ENCODE measurements at places on chromosomes 3 and 15. TPM values are rescaled to one million over a fixed set of nuclear protein-coding genes. Genes with fewer than 3 reads are reported as not detected.

The GOLGA6D gene
- not detected for polyA plus RNA-seq

DNA sequence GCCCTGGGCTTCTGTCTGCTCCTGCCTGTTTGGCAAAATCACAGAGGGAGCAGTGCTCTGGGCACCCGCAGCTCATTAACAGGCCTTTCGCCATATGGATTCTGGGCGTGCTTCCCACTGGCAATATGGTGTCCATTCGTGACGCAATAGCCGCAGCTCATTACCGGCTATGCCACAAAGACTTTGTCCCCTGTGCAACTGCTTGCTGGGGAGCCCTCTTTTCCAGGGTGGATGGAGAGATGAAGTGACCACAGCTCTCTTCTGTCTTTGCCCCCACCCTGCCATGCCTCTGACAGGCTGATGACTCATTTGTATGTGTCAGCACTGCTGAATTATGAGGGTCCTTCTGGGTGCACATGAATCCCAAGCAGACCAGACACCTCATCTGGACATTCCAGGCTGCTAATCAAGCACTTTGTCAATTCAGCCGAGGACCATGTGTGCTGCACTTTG is 214.3 kb upstream of the FEZF2 start:
- no peak overlapping the region for H3K27ac ChIP-seq
- H3K4me1 ChIP-seq, result no peaks in the 10 kb centered on the region
- H3K36me3 ChIP-seq, result no peaks in the 10 kb centered on the region
- H3K4me3 ChIP-seq, result no peak overlapping the region

DNA sequence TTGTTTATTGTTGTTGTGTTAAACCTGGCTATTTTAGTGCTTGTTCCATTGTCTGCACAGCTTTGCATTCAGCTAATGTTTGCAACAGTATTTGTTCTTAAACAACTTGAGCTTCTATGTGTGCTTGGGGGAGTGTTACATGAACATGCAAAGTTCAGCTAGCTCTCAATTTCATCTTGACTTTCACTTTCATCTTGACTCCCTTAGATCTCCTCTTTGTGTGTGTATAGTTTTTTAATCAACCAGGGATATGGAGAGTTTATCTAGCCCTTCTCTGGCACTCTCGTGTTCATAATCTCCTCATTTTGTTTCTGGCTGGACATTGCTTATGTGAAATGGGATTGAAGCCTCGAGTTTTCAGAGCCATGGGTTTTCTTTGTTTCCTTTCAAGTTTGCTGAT is 212.4 kb upstream of the ZBTB20 start:
- H3K4me1 ChIP-seq, result no peaks in the 10 kb centered on the region
- DNase-seq, result no peak
- no peak overlapping the region for H3K27ac ChIP-seq
- H3K4me3 ChIP-seq, result no peak overlapping the region
- H3K27me3 ChIP-seq, result no peaks in the 10 kb centered on the region

The ERICH6 gene
- polyA plus RNA-seq, result 0.04 TPM

The IL12A gene
- polyA plus RNA-seq, result not detected

- peaks cover 35% of the 10 kb centered on the region for H3K4me1 ChIP-seq
- H3K36me3 ChIP-seq, result peaks cover 49% of the 10 kb centered on the region
- no peak overlapping the region for H3K27ac ChIP-seq
- H3K4me3 ChIP-seq, result no peak overlapping the region
These were observed 27.6 kb downstream of the ZNF592 start for GRCh38 chr15:84775867-84776449.

The COL6A6 gene
- not detected for polyA plus RNA-seq

The SNRK gene
- polyA plus RNA-seq, result 19.7 TPM

GRCh38 chr3:175818811-175819464 is 959.8 kb downstream of the NAALADL2 start:
- H3K36me3 ChIP-seq, result no peaks in the 10 kb centered on the region
- H3K27me3 ChIP-seq, result no peaks in the 10 kb centered on the region
- no peak for DNase-seq
- H3K4me3 ChIP-seq, result no peak overlapping the region
- no peaks in the 10 kb centered on the region for H3K4me1 ChIP-seq
- H3K27ac ChIP-seq, result no peak overlapping the region

The SNX4 gene
- polyA plus RNA-seq, result 40.8 TPM

The GOLGA8M gene
- 0.39 TPM for polyA plus RNA-seq

- no peak for DNase-seq
- no peak overlapping the region for H3K4me3 ChIP-seq
- no peak overlapping the region for H3K27ac ChIP-seq
- H3K36me3 ChIP-seq, result no peaks in the 10 kb centered on the region
These were observed 497.8 kb upstream of the NR2F2 start for GRCh38 chr15:95832668-95833067.

The KLF15 gene
- polyA plus RNA-seq, result not detected

DNA sequence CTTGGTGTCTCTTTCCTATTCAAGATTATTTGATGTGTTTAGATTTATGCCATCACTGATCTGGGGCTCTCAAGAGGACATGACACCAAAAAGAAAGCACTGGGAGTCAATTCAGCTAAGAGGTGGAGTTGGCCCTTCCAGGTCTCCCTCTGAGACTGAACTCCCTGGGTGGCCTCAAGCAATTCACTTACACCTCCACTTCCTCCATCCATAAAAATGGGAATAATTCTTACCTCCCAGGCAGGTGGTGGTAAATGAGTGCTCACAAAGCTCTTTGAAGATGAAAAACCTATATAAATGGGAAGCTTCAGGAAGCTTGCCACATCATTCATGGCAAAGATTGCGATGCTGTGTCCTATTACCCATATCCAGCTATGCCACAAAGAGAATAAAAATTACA is 59.2 kb upstream of the ICE2 start:
- no peak overlapping the region for H3K27ac ChIP-seq
- no peaks in the 10 kb centered on the region for H3K4me1 ChIP-seq
- DNase-seq, result no peak

DNA sequence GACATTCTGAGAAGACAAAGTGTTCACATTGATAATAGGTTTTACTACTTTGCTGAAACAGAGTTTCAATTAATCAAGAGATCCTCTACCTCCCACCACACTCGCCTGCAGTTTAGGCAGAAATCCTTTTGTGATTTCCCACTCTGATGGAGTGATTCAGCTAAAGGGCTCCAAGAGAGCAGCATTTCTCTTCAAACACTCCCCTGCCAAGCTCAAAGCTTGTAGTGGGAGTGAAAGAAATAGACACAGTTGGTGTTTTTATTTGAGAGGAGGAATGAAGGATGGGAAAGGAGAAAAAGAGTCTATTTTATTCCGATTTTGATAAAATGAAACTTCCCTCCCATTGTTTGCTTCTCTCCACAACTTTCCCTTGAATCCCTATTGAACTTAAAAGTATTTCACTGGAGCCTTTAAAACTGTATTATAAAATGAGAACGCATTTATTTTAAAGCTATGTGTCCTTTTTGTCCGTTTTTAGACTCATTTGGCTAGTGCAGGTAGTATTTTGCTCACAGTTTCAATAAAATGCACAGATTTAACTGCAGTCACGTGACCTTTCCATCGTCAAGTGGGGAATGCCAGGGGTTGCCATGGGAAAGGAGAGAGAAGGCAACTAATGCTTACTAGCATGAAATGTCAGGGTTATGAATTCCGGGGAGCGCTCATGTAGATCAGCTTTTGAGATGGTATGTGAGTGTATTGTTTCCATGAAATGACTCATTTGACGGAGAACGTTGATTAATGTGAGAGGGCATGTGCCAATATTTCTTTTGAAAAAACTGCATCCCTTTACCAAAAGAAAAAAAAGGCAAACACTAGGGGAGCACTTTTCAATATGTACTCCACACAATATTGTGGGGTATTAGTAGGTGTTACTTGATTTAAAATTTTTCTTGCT is 7.7 kb upstream of the OSBPL11 start:
- no peaks in the 10 kb centered on the region for H3K27me3 ChIP-seq
- no peaks in the 10 kb centered on the region for H3K4me1 ChIP-seq
- no peak for DNase-seq
- no peak overlapping the region for H3K4me3 ChIP-seq
- no peaks in the 10 kb centered on the region for H3K36me3 ChIP-seq

DNA sequence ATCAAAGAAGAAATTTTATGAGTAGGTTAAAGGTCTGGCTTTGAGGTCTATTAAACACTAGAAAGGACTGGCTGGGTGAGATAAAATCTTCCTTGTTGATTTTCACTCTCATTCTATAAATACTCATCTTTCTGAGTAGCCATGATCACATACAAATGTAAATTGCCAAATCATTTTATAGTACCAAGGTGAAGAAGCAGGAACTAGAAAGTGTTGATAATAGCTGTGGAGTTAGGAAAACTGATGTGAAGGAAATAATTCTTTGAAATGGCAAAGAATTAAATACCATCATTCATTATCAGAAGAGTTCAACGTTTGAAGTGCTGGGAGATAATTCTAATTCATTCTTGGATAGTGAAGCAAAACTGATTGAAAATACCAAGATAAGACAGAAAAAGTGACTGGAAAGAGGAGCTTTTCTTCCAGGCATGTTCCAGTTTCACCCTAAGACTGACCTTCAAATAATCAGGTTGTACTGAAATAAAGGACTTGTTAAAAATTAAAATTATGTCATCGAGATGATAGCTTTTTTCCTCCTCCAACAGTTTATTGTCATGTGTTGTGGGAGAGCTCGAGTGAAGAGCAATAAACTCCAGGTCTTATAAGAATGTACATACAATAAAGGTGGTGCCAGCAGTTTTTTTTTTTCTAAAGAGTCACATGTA is 17.4 kb downstream of the THBS1 start:
- no peaks in the 10 kb centered on the region for H3K27me3 ChIP-seq
- peaks cover 30% of the 10 kb centered on the region for H3K36me3 ChIP-seq
- H3K4me1 ChIP-seq, result no peaks in the 10 kb centered on the region
- DNase-seq, result no peak

GRCh38 chr3:143158014-143158988 is 38.7 kb downstream of the CHST2 start:
- no peak overlapping the region for H3K4me3 ChIP-seq
- H3K4me1 ChIP-seq, result peaks cover 19% of the 10 kb centered on the region
- DNase-seq, result peak; percentile 74
- H3K27me3 ChIP-seq, result no peaks in the 10 kb centered on the region

DNA sequence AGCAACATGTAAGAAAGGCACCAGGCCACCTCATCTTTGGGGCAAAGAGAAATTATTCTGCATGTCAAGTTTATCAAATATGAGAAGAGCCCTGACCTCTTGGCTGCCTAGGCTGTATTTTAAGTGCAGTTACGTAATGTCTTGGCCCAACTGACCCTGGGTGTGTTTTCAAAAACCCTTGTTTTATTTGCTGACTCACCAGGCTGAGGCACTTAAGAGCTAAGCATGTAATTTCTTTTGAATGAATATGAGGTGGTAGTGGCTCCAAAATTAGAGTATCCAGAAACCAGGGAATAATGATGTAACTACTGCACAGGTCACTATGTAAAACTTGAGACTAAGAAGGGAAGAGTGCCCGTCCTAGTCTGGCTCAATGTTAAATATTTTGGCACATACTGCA is 24.3 kb downstream of the PGPEP1L start:
- H3K4me1 ChIP-seq, result peaks cover 17% of the 10 kb centered on the region
- H3K27me3 ChIP-seq, result no peaks in the 10 kb centered on the region
- H3K27ac ChIP-seq, result no peak overlapping the region

DNA sequence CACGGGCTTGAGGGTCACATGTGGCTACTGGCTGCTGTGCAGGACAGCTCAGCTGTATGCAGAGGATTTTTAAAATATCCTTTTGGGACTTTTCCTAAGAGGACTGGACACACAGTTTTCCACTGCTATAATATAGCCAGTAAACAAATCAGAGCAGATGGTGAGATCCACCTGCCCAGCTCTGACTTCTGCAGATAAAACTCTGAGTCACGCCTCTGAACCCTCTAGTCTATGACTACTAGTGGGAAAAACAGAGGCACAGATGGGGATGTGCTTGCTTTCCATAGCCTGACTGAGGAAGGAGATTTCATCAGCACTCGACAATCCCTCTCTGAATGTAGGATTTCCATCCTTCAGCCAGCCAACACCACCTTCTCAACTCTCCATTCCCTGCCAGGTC is 45.1 kb downstream of the COLQ start:
- no peaks in the 10 kb centered on the region for H3K36me3 ChIP-seq
- no peaks in the 10 kb centered on the region for H3K27me3 ChIP-seq
- no peak overlapping the region for H3K4me3 ChIP-seq
- no peak overlapping the region for H3K27ac ChIP-seq

The TMEM108 gene
- polyA plus RNA-seq, result not detected

GRCh38 chr3:94928921-94929320 is 866.1 kb downstream of the NSUN3 start:
- no peaks in the 10 kb centered on the region for H3K27me3 ChIP-seq
- no peaks in the 10 kb centered on the region for H3K4me1 ChIP-seq
- no peak overlapping the region for H3K27ac ChIP-seq

DNA sequence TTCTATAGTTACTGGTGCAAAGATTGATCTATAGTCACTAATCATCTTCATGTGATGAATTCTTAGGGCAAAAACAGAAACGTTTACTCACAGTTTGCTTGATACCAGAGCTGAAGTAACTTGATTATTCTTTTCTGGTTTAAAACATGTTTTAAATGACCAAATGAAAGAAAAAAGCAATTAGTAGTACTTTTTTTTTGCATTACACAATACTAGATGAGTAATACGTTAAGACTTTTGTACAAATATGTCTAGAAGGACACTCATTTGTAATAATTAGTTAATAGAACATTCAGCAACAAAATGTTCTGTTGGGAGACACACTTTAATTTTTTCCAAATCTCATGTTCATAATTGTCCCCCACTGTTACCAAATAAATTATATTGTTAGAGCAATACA is 523.2 kb downstream of the SOX2 start:
- no peaks in the 10 kb centered on the region for H3K36me3 ChIP-seq
- H3K27me3 ChIP-seq, result no peaks in the 10 kb centered on the region
- no peak overlapping the region for H3K27ac ChIP-seq
- no peak for DNase-seq
- no peaks in the 10 kb centered on the region for H3K4me1 ChIP-seq

GRCh38 chr3:71979175-71979574 is 194.2 kb upstream of the PROK2 start:
- no peaks in the 10 kb centered on the region for H3K27me3 ChIP-seq
- DNase-seq, result no peak
- no peak overlapping the region for H3K4me3 ChIP-seq
- H3K27ac ChIP-seq, result no peak overlapping the region
- peaks cover 17% of the 10 kb centered on the region for H3K4me1 ChIP-seq
- no peaks in the 10 kb centered on the region for H3K36me3 ChIP-seq

DNA sequence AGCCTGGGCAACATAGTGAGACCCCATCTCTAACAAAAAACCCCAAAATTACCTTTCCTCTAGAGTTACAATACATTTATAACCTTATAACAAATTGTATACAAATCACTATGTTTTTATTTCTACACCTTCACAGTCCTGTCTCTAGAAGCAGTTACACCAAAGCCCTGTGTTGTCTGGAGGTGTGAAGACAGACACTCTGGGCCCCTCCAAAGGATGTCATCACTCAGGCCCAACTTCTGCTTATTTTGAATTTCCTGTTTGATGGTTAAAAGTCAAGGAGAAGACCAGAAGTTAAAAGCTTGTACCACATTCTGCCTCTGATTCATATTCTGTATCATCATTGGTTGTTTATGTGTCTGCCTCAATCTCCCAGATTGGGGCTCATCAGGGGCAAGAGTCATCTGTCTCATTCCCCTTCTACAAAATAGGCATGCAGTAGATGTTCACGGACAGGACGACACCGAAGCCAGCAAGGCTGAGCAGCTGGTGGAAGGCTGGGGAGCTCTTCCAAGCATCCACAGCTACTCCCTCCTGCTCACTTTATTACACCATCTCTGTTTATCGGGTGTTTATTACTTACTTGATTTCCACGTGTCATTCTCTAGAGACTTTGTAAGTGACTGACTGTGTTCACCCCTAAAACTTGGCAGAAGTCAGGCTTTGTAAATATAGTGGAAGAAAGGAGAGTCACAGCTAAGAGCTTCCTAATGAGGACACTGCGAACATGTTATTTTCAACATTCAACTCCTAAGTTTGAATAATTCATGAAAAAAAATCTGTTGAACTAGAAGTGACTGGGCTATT is 136.8 kb upstream of the ANKRD28 start:
- H3K36me3 ChIP-seq, result no peaks in the 10 kb centered on the region
- H3K4me1 ChIP-seq, result no peaks in the 10 kb centered on the region
- H3K4me3 ChIP-seq, result no peak overlapping the region
- DNase-seq, result no peak

All from CD14-positive monocyte (primary cell).